ENCODE measurements at places on chromosomes 2 and 18.

- no peak for DNase-seq
These were observed 44.7 kb downstream of the WIPF1 start for GRCh38 chr2:174552880-174553279.

DNA sequence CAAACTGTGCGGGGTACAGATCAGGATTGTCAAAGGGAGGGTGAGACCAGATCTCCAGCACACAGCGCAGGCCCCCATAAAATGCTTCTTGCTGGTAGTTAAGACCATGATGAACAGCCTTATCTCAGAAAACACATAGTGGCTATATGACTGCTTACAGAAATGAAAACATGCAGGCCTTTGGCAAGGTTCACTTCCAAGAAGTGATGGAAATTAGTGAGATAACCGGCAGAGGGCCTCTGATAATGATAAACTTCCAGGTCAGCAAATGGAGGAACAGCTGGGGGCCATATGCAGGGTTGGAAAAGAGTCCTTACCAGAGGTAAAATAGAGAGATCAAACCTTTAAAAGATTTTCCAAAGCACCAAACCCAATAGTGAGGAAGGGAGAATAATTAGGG is 46.6 kb downstream of the CFAP221 start:
- DNase-seq = no peak

GRCh38 chr2:118865106-118865505 is 17.7 kb upstream of the EN1 start:
- DNase-seq = no peak

- no peak for DNase-seq
These were observed 117.8 kb upstream of the TWIST2 start for GRCh38 chr2:238730001-238730669.

- peak; percentile 74 for DNase-seq
These were observed 19.3 kb upstream of the TMEM18 start for GRCh38 chr2:696463-696862.

DNA sequence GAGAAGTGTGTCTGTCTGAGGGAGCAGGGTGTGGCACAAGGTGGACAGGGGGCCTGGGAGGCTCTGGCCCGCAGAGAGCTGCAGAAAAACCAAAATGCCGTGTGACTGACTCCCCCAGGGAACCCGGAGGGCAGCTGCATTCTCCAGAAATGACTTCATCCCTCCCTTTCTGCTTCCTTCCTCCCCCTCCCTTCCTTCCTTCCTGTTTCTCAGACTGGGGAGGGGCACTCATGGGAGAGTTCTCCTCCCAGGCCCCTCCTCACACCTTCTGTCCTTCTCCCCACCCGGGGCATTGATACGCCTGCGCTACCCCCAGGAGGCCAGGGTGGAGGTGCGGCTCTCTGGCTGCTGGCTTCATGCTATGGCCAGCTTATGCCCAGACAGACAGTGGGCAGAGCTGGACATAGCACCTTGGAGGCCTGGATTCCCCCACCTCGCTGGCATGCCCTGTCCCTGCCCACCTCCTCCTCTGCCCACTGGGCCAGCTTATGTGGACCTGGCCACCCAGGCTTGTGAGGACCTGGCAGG is 8.2 kb upstream of the GPR17 start:
- DNase-seq = peak; percentile 51

DNA sequence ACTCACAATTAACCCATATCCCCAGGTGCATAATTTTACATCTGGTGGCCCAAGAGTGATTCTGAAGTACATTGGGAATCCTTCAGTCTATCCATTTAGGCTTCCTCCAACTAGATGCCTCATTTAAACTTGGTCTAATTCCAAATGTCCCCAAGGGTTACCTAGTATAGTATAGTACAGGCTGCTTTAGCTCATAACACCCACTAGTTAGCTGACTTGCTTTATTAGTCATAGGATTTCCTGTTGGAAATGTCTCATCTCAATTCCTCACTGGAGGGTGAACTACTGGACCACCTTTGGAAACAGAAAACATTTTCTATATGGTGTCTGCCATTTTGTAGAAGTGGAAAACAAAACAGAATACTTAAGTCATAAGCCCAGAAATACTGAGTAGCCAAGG is 202.5 kb upstream of the SESTD1 start:
- DNase-seq = no peak

GRCh38 chr2:32274289-32274688 is 3.4 kb upstream of the YIPF4 start:
- DNase-seq = no peak

GRCh38 chr2:85861650-85862049 is 27.1 kb downstream of the ST3GAL5 start:
- no peak for DNase-seq

GRCh38 chr2:215921895-215922294 is 91.5 kb downstream of the MREG start:
- DNase-seq = no peak

DNA sequence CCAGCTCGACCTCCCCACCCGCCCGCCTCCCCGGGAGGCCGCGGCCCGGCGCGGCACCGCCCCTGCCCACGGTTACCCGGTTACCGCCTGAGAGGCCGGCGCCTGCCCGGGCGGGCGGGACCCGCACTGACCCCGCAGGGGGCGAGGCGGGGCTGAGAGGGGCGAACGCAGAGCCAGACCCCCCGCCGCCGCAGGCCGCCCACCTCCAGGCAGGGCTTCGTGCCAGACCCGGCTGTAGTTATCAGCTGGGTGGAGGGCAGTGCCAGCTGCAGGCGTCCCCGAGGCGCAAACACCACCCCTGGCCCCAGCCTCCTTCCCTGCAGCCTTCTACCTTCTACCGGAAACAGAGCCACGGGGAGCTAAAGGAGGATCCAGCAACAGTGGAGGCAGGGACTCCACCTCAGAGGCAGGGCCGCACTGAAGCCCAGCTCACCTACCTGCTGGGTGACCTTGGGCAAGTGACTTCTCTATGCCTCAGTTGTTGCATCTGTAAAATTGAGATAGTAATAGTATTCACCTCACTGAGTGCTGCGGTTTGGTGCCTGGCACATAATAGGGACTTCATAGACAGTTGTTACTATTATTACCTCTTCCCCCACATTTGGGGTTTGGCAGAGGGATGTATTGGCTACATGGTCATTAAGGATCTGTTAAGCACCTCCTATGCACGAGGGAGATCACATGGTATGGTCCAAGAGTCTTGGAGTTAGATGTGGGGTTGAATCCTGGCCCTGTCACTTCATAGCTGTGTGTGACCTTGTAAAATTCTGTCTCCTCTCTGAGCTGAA is 231.6 kb upstream of the SMAD2 start:
- DNase-seq = no peak

- no peak for DNase-seq
These were observed 124.9 kb upstream of the ETAA1 start for GRCh38 chr2:67272195-67272594.

DNA sequence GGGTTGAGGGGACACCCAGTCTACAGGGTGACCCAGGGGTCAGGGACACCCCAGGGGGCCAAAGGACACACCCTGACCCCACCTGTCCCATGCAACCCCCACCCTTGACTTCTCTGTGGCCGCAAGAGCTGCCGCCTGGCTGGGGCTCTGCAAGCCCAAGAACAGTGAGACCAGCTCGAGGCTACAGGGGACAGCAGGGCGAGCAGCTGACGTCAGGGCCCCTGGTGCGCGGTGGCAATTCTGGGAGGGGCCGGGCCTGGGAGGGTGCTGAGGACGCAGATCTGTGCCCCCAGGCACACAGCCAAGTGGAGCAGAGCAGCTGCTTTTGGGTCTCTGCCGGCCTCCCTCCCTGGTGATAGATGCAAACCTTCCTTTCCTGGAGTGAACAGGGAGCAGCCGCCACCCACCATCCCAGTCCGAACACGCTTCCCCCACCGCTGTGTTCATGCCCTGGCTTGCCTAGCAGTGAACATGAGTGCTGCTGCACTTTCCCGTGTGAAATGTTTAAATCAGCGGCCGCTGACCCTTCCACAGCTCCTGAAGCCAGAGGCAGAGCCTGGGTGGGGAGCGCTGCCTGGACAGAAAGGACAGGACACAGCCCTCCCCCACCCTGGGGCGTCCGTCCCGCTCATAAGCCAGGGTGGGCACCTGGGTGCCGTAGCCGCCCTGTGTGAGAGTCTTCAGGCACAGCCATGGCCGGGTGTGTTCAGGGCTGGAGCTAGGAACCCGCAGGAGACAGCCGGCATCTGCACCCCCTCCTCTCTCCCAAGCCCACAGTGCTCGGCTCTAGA is 46.9 kb downstream of the SLC66A2 start:
- DNase-seq = no peak

DNA sequence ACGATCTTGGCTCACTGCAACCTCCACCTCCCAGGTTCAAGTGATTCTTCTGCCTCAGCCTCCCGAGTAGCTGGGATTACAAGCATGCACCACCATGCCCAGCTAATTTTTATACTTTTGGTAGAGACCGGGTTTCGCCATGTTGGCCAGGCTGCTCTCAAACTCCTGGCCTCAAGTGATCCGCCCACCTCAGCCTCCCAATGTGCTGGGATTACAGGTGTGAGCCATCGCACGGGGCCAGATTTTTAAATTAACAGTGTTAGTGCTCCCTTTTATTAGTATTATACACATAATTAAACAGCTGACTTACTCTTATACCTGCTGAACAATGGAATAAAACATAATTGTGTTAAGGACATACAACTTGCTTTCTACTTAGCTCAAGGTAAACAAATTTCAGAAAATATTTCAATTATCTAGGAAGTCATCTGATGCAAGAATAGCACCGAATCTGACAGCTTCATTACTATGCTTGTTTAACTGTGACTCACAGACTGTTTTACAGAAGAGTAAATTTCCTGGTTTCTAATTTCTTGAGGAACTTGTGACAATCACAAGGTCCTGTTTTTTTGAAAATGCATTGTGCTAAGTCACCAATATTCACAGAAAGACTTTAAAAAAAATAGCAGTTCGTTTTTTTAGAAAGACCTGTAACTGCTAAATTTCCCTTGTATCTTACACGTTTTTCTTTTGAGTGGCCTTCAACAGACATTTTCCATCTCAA is 51.2 kb downstream of the SPIRE1 start:
- no peak for DNase-seq

GRCh38 chr18:38751211-38751610 is 1185.6 kb upstream of the CELF4 start:
- DNase-seq = no peak

DNA sequence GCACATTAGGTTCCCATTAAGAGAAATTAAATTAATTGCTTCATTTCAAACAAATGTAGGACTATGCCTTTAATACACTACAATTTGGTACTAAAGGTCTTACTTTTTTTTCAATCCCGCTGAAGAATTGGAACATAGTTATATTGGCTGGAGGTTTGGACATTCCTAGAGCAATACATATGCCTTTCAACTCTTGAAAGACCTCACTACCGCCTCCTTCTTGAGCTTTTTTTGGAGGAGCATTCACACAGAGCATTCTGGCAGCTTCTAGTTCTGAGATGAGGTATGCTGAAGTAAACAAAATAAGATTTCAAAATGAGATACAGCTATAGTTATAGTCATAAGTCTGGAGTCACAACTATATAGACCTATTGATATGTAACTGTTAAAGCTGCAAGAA is 10.9 kb downstream of the FAM98A start:
- no peak for DNase-seq

GRCh38 chr2:48414980-48415835 is 114.7 kb upstream of the STON1 start:
- no peak for DNase-seq

GRCh38 chr2:97819754-97820153 is 106.4 kb downstream of the ZAP70 start:
- no peak for DNase-seq

DNA sequence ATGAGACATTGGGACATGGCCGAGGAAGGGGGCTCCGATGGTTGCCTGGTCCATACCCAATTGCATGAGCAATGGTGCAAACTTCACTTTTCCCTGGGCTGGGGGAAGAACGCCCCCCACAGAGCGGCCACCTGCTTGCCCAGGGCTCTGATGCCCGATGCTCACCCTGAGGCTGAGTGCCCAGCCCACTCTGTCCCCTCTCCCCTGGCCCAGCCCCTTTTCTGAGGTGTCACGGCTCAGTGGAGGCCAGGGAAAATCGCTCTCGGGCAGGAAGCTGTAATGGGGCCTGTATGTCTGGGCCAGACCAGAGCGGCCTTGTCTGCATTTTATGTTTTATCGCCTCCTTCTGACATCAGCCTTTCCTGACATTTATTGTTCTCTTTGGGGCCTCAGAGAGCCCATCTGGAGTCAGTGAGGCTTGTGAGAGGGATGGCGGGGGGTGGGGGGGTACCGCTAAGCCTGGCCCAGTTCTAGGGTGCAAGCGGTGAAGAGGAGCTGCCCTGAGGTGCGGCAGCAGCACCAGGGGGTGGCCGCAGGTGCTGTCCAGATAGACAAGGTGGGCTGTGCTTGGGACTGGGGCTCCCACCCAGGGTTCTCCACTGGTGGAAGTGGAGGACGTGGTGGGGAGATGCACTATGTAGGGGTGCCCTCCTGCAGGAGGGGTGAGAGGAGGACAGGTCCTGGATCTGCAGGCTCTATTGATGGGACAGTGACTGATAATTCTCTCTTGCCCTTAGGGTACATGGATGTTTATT is 46.2 kb downstream of the INHBB start:
- no peak for DNase-seq

- DNase-seq = no peak
These were observed 149.5 kb upstream of the DLX2 start for GRCh38 chr2:172252154-172252553.

GRCh38 chr2:73418343-73418742 is 32.7 kb downstream of the ALMS1 start:
- no peak for DNase-seq

DNA sequence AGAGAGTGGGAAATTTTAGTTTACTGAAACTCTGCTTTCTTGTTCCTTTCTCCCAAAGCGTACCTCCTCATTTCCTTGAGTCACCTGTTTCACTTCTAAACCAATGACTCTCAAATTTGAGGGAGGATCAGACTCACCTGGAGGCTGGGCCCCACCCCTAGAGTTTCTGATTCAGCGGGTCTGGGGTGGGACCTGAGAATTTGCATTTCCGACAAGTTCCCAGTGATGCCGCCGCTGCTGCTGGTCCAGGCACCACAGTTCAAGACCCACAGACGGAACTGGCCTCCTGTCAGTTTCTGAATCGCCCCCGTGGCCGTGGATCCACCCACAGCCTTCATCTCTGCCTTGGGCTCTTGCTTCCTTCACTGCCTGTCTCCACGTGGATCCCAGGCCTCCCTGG is 44.9 kb upstream of the PELI1 start:
- DNase-seq = no peak

- DNase-seq = no peak
These were observed 1.6 kb downstream of the SH3BP4 start for GRCh38 chr2:234953116-234954031.

- no peak for DNase-seq
These were observed 7.0 kb upstream of the ZNF407 start for GRCh38 chr18:74590671-74591070.

DNA sequence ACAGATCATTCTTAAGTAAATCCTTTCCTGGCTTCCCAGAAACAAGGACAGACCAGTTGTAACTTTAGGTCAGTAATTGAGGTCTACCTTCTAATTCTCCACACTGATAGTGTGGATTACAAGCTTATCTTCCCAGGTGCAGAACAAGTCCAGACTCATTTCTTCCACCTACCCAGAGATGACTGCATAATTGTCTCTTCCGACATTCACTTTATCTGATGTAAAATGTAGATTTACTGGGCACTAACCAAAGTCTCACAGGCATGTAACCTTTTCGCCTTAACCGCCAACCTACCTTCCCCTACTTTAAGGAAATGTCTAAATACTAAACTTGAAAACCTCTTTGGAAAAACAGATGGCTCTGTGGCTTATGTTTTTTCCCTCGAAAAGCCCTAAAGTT is 96.2 kb downstream of the NCK2 start:
- DNase-seq = no peak

- DNase-seq = no peak
These were observed 81.9 kb downstream of the WDSUB1 start for GRCh38 chr2:159204381-159205144.
